NCI-H1105 treated with DMSO at 0.1 percent for 48 hours (cell line): ENCODE measurements at places on chromosomes 1 and 21.

DNA sequence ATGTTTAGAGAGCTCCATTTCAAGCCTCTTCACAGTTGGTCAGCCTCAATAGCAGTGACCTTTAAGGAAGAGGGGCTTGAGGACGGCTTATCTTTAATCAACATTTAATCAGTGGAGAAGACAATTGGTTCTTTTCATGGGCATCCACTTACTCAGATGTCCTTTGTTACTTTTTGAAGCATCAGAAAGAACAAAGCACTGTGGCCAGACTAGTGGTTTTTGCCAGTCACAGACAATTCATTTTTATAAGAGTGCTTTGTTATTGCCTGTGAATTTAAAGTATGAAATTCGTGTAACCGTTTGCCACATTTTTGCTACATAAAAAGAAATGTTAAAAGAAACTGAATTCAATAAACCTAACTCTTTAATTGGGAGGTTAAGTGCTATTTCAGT, 222.8 kb downstream of the TPR start:
- DNase-seq: no peak

DNA sequence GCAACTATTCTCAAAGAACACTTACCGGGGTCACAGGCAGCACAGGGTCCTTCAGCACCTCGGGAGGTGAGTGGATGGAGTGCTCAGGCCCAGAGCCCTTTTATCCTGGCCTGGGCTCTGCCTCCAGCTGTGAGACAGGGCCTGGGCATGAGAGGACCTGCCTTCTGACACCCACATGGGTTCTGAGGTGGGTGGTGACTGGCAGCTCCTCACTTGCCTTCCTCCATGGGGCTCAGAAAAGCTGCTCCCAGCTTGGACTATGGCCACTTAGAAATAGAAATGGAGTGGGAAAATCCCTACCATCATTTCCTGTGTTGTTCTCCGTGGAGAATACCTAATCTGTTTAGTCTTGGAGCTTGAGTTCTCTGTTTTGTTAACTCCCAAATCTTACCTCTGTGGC, at the start of gene LCE1C:
Gene LCE1C (minus strand): TSS at position 76 of the 400 bp plus-strand sequence. CDS start 1,173 bp downstream, outside the sequence.
- no peak for DNase-seq

DNA sequence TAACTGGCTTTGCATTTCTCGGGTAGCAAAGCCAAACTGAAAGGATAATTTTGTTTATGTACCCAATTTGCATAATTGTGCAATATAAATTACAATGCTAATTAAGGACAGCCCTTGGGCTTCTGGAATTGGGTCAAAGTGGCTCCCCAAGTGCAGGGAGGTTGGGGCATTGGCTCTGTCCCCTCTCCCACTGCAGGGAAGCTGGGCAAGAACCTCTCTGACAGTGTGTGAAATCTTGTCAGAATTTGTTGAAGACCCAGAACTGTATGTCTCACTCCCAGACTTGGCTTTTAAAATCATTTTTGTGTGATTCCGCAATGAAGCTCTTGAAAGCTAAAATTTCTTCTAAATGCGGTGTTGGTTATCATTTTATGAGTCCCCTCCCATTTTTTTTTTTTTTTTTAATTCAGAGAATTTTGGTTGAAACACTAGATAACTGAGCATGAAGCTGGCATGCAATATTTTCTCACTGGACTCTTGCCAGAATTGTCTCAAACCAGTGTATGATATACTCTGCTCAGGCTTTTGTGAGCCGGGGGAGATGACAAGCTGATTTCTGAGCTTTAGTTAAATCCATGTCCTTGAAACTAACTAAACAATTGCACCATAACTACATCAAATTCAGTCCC, 878.9 kb upstream of the CXADR start:
- no peak for DNase-seq

GRCh38 chr1:15075817-15076216, 77.7 kb upstream of the TMEM51 start:
- no peak for DNase-seq

GRCh38 chr21:15732290-15732995, 2.7 kb downstream of the USP25 start:
- no peak for DNase-seq

DNA sequence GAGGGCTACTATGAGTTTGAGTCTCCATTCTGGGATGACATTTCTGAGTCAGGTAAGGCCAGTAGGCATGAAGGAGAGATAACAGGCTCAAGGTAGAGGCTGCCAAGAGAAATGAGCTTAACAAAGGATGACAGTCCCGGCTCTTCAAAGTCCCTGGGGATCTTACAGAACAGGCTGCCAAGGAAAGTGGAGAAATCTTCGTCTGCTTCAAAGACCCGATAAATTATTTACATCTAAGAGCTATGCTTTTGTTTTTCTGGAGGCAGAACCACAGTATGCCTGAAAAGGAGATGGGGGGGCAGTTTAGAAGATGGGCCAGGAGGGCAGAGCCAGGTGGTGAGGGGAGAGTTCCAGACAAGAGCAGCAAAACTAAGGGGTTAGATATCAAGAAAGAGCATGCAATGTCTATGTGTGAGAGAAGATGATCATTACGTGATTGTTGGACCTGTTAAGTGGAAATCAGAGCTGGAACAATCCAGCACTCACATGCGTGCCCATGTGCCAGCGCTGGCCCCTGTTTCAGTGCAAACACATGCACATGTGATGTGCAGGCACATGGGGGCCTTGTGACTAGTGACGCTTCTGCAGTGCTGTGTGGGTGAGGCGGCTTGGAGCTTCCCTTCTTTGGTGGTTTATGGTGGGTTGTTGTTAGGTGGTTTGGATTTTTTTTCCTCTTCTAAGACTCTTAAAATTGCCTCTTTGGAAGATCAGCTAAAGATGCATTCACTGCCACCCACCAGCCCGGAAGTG, 25.7 kb downstream of the CAMK1G start:
- DNase-seq: no peak

DNA sequence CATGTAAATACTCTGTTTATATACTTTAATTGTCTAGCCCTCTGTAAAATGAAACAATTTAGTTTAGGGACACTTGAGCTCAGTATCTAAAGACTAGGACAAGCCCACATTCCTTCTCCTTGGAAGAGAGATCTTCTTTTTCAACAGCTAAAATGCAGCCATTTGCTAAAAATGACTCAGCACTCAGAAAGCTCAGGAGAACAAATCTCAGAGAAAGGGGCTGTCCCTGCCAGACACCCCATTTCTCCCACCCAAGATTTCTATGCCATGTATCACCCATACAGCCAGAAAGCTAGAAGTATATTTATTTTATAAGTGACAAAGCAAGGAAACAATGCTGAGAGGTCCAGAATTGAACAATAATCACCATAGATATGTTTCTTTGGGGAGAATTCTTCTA, 23.2 kb upstream of the PRDX6 start:
- no peak for DNase-seq

GRCh38 chr1:13867603-13868002, 167.6 kb downstream of the PRDM2 start:
- no peak for DNase-seq

DNA sequence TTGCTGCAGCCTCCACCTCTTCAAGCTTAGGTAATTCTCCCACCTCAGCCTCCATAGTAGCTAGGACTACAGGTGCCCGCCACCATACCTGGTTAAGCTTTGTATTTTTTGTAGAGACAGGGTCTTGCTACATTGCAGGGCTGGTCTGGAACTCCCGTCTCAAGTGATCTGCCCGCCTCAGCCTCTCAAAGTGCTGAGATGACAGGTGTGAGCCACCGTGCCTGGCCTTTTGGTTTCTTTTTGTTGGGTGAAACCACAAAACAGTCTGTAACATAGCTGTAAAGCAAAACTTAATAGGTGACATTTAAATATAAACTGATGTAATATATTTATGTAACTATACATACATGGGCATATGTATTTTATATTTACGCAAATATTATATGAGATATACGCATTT, 3.1 kb upstream of the DNAJC11 start:
- DNase-seq: no peak

DNA sequence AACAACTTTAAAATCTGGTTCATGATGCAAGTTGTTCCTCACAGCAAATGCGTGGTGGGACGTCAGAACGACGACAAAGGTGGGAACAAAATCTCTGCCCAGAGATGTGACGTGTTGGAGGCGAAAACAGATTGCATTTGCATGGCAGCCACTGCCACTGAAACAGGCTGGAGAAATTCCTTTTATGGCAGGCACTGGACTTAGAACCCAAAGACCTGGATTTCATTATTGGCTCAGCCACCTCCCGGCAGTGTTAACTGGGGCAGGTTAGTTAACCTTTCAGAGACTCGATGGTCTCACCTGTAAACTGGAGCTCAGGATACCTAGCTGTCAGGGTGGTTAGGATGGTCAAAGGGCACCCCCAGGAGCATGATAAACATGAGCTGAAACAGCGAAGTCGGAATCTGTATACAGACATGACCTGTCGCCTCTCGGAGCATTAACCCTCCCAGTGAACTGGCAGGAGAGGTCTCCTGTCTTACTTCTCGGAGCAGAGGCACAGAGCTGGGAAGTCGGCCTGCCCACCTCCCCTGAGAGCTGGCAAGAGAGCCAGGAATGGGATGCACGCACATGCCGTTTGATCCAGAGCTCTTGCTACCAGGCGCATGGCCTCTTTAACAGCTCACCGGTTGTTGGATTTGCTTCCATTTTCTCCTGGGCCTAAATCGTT, 59.2 kb upstream of the TARBP1 start:
- DNase-seq: no peak

- no peak for DNase-seq
Measured at GRCh38 chr1:16369821-16370220, 2.8 kb downstream of the SZRD1 start.

- DNase-seq: no peak
Measured at GRCh38 chr1:215878843-215879242, 311.7 kb downstream of the KCTD3 start.

DNA sequence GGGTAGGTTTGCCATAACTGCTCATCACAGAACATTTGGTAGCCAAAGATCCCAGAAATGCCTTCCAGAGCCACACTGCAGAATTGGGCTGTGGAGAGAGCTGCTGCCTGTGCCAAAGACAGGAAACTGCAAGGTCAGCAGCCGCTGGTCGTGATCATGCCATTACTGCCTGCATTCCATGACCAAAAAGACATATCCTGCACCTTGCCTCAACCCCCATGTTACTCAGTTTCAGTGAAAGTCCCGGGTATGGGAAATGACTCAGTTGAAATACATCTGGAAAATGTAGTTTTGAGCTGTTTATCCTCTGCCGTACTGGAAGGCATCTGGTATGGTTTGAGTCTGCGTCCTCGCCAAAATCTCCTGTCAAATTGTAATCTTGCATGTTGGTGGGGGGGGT, 161.7 kb downstream of the FCRL5 start:
- DNase-seq: no peak

DNA sequence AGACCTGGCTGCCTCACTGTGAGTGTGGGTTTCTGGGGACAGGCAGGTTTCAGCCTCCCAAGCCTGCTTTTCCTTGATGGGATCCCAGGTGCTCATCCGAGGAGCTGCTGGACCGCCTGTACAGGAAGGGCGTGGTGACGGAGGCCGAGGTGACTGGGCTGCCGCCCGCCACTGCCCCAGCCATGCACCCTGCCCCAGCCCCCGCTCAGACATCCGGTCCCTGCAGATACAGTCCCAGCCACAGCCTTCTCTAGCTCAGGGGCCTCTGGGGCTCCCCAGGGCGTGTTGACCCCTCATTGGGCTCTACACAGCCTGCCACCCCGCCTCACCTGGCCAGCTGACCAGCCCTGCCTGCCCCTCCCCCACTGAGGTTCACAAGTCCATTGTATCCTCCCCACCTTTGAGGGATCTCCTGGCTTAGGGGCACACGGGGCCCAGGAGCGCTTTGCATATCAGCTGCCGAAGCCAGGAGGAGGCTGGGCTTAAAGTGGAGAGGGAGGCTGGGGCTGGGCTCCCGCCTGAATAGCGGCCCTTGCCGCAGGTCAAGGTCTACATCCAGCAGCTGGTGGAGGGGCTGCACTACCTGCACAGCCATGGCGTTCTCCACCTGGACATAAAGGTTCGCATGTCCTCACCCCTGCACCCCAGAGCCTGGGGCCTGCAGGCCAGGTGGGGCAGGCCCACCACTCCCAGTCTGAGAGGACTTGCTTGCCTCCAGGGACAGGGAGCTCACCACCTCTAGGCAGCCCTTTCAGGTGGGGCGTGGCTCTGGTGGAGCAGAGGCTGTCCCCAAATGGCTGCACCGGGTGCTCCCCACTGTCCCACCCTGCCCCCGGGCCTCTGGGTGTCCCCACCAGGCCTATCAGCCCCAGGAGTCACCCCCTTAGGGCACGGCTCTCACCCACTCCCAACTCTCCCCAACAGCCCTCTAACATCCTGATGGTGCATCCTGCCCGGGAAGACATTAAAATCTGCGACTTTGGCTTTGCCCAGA, 38.5 kb downstream of the TRIM11 start:
- no peak for DNase-seq

GRCh38 chr1:118636004-118636403, 352.1 kb downstream of the TBX15 start:
- DNase-seq: no peak

GRCh38 chr1:33500547-33500946, 28.1 kb downstream of the ZSCAN20 start:
- no peak for DNase-seq

GRCh38 chr1:166087734-166088571, 78.8 kb downstream of the FAM78B start:
- no peak for DNase-seq

DNA sequence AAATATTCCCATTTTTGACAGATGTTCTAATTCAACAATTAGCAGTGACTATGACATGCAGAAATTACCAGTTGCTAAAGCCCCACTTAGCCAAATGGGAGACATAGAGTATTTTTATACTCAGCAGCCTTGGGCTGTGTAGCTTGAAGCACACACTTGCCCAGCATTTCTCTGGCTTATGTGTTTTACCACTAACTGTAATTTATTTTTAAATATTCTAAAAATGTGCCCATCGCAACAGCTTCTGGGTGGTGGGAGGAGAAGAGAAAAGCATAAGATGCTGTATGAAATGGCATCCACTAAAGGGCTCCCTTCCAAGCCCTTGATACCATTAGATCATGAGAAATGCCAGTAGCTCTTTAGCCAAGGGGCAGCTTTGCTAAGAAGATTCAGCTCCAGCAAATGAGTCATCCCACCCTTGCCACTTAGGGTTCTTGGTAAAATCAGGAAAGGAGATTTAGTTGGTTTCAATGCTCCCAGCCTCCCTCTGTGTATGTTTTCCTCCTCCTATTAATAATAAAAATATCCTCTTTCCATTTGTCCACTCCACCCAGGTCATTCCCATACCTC, 462.7 kb upstream of the DEPDC1 start:
- no peak for DNase-seq

- DNase-seq: peak; percentile 39
Measured at GRCh38 chr1:24555591-24556413, at the start of gene NCMAP. TSS of gene NCMAP (plus strand) at chr1:24556087. CDS start at chr1:24595431, 39,344 bp downstream.

DNA sequence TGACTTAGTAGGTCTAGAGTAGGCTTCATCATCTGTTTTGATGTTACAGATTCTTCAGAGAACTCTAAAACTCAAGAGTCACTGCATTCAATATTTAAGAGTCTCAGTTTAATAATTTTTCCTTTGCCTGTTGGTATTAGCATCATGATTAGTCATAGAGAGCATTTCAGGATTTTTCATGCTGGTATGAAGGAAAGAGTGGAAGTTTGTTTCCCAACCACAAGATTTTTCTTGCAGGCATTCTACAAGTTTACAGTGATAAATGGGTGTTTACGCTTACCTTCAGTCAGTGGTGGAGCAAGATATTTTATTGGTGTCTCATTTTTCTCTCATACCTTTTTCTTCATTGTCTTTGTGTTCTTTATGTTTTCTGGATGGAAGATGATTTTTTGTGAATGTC, 58.4 kb upstream of the MYOCOS start:
- DNase-seq: no peak

- DNase-seq: no peak
Measured at GRCh38 chr1:69661686-69662085, 94.0 kb downstream of the LRRC7 start.
